H9 (cell line): ENCODE measurements at places on chromosomes 16 and 17. TPM values are rescaled to one million over a fixed set of nuclear protein-coding genes. Genes with fewer than 3 reads are reported as not detected.

- H3K4me1 ChIP-seq: no peaks in the 10 kb centered on the region; the same call in 1 of the 2 replicates
- no peaks in the 10 kb centered on the region; the same call in 2 of the 3 replicates for H3K36me3 ChIP-seq
- no peak overlapping the region for H3K4me3 ChIP-seq
- H3K27me3 ChIP-seq: no peaks in the 10 kb centered on the region
- DNase-seq: no peak
Measured at GRCh38 chr17:41578538-41578937, 6.7 kb upstream of the KRT9 start.

DNA sequence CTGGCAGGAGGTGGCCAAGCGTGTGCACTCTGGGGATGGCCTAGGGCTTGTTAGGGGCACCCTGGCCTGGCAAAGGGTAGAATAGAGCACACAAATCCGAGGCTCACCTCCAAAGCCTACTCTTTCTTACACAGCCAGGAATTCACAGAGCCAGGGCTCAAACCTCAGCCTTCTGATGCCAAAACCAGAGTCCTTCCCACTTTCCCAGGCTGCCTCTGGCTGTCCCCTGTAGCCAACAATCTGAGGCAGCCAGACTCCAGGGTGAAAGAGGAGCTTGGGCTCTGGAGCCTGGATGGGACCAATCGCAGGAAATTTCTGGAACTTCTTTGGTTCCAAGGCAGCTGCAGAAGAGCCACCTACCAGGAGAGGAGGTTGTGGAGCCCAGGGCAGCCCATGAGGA, 127.9 kb downstream of the COPRS start:
- H3K36me3 ChIP-seq: no peaks in the 10 kb centered on the region
- no peaks in the 10 kb centered on the region; the same call in 1 of the 2 replicates for H3K27me3 ChIP-seq
- DNase-seq: no peak
- no peak overlapping the region for H3K27ac ChIP-seq
- H3K4me3 ChIP-seq: no peak overlapping the region

DNA sequence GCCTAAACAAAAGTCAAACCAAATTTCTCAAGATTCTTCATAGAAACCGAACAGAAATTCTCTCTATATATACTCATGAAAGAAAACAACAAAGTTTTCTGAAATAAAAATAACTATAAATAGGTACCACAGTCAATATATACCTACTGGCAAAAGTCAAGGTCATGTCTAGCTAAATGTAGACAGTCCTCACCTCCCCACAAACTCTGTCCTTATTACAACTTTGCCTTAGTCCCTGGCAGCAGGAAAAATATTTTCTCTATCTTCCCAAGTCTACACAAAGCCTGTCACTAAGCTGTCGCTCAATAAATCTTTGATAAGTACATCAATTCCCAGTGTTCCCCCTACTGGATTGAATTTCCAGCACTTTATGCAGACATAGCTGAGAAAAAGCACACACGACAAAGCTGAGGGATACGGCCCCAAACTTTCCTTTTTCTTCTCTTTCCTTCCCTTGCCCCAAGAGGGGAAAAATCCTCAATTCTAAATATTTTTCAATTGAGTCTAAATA, 2.7 kb downstream of the CFAP20 start:
- H3K36me3 ChIP-seq: no peaks in the 10 kb centered on the region
- no peaks in the 10 kb centered on the region for H3K27me3 ChIP-seq

CBX4 gene
- total RNA-seq: 5.1 and 6.2 TPM in 2 replicates

- H3K27ac ChIP-seq: no peak overlapping the region
- no peaks in the 10 kb centered on the region for H3K27me3 ChIP-seq
- no peak for DNase-seq
- no peaks in the 10 kb centered on the region for H3K4me1 ChIP-seq
Measured at GRCh38 chr17:47213540-47213939, 4.4 kb downstream of the MYL4 start.

GRCh38 chr16:590188-590814, 435 bp downstream of the RAB40C start:
- no peak for DNase-seq
- H3K4me1 ChIP-seq: no peaks in the 10 kb centered on the region
- peaks cover 7% of the 10 kb centered on the region; the same call in 1 of the 2 replicates for H3K27me3 ChIP-seq
- no peak overlapping the region for H3K27ac ChIP-seq

DNA sequence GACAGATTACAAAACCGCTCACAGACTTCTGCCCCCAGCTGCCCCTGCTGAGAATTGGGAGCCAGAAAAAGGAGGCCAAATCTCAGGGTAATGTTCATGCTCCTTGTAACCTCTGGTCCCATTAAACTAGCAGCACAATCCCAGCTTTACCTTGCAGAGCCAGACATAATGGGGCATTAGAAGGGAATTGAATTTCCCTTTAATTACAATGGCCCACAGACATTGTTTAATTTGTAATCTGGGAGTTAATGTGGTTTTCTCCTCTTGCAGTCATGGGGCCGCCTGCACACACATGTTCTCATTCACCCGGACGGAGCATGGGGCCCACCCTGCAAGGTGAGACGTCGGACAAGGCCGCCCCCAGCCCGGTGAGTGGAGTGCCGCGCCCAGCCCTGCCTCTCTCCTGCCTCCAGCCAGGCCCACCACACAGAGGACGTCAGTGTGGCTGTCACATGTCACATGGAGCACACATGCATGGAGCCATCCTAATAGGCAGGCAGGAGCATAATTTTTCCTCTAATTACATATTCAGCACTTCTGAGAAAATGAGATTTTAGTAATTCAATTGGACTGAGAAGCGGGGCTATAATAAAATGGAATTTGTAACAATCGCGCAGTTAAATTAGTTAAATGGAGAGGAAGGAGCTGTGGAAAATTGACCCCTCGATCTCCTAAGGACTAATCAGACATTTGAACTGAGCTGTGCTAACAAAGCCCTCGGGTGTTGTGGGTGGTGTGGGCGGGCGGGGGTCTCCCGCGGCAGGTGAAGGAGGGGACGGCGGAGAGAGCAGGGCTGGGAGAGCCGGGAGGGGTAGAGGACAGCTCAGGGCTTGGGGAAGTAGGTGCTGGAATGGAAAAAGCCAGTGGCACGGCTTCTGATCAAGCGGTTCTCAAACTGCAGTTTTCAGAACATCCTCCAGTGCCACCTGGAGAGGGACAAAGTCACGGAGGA, 87.7 kb downstream of the ENGASE start:
- H3K4me1 ChIP-seq: no peaks in the 10 kb centered on the region
- no peaks in the 10 kb centered on the region for H3K27me3 ChIP-seq
- H3K27ac ChIP-seq: no peak overlapping the region

FBXL19 gene
- 66.8 and 68.0 TPM in 2 replicates for total RNA-seq

RAB37 gene
- 2.5 and 3.6 TPM in 2 replicates for total RNA-seq
